NCI-H510A (cell line): ENCODE measurements at places on chromosomes 5 and 9.

- no peak for DNase-seq
Observed at GRCh38 chr9:89497257-89497963, 503 bp downstream of the SEMA4D start.

GRCh38 chr9:136512651-136513071 lies 29.8 kb upstream of the SEC16A start:
- no peak for DNase-seq

DNA sequence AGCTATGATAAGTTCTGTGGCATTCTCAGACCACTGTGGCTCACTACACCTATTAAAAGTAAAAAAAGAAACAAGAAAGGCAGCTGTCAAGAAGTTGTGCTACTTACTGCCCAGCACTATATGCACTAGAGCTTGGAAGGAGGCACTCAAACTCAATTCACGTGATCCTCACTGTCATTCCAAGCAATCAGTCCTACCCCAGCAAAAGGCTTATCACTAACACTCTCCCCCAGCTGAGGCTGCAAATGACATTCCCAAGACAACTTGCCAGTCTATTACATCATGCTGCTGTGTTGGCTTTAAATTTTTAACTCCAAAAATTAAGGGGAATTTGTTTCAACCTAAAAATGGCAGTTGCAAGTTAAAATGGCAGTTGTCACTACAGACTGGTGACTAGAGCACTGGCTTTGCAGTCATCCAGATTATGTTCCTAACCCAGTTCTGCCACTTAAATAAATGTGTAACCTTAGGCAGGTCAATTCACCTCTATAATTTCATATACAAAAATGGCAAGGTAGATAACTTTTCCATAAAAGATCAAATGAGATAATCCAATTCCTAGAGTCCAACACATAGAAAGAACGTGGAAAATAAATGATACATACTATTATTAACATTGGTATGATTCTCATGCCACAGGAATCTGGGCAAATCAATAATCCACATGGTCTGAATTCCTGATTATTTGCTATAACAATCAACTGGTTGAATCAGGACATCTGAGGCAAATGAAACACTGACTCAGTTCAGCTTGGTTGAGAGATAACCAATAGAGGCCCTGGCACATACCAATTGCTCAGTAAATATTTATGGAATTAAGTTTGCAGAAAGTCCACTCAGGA lies 52.4 kb downstream of the FBXW11 start:
- no peak for DNase-seq

DNA sequence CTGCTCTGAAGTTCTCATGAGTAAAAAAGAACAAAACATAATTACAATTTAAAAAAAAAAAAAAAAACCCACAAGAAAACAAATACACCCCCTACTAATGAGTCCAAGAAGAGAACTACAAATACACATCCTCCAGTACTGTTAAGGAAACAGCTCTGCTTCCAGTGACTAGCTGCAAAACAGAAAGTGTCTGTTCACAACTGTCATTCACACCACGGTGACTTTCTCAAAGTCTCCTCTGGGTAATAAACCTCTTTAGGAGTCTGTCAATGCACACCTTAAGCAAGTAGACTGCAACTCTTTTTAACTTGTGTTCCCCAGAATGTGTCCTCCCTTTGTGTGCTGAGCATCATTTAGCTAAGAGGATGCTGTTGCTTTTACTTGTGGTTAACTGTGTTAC lies 6.2 kb downstream of the REEP5 start:
- DNase-seq = no peak

DNA sequence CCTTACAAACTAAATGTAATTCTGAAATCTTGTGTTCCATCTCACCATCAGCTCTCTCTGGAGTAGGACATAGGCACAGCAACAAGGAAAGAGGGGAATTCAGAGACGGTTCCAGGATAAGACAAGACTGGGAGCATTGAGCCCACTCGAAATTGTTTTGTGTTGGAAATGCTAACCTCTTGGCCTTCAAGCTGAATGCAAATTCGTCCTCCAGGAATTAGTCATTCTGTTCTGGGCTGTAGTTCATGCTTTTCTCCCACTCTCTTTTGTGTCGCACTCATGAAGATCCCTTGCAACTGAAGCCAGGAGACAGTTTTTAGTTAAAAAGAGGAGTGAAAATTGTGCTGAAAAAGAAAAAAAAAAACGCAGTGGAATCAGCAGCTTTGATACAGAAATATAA lies 121.7 kb upstream of the SEMA6A start:
- DNase-seq = no peak

GRCh38 chr5:30831605-30832004 lies 361.9 kb upstream of the CDH6 start:
- DNase-seq = no peak

DNA sequence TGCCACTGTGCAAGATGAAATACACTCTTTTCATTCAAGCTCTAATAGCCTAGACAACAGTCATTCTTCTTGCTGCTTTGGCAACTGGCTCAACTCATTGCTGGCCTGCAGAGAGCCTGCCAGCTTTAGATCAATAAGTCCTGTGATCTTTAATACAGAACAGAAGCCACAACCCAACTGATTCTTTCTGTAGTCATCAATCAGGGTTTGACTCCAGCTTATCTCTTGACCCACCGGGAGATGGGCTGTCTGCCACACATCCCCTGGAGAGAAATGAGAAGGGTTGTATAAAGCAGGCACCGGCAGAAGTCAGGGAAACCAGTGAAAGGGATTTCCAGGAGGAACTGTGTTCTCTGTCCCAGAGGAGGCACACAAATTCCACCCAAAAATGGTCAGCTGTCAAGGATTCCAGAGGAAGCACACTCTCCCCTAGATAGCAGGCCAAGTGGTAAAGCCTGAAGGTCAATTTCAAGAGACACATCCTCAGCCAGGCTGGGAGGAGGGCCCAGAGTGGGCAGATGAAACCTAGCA lies 24.5 kb downstream of the LHFPL2 start:
- DNase-seq = no peak

GRCh38 chr9:4935001-4935672 lies 49.9 kb upstream of the JAK2 start:
- no peak for DNase-seq
